ENCODE measurements at places on chromosomes 7 and 10. TPM values are rescaled to one million over a fixed set of nuclear protein-coding genes. Genes with fewer than 3 reads are reported as not detected.

- no peak for DNase-seq
Observed at GRCh38 chr7:32586291-32587221, 91.3 kb downstream of the AVL9 start.

The ANXA8L1 gene
- not detected for total RNA-seq

GRCh38 chr7:107105591-107106245 is 61.2 kb downstream of the PRKAR2B start:
- DNase-seq = no peak

The HNRNPF gene
- 80.8 TPM for total RNA-seq

DNA sequence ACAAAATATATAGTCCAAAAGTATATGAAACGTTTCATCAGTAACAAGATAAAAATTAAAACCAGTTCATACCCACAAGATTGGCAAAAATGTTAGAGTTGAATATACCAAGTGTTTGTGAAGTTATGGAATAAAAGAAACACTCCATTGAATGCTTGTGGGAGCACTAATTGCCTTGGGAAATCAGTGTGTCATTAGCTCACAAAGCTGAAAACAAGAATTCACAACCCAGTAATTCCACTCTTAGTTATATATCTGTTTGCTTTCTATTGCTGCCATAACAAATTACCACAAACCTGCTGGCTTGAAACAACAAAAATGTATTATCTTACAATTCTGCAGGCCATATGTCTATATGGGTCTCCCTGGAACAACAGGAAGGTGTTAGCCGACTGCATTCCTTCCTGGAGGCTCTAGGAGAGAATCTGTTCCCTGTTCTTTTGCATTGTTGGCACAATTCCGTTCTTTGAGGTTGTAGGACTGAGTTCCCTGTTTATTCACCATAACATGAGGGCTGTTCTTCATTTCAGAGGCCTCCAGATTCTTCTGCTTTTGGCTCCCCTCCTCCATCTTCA is 45.7 kb downstream of the SEM1 start:
- no peak for DNase-seq

The FLNC gene
- total RNA-seq = 1,261 TPM

The CFAP43 gene
- 0.08 TPM for total RNA-seq
